ENCODE measurements at places on chromosomes 5 and 9. TPM values are rescaled to one million over a fixed set of nuclear protein-coding genes. Genes with fewer than 3 reads are reported as not detected.
A peak's percentile ranks its signal among the peaks of the same experiment; 100 is the strongest.

SMIM33 gene
- total RNA-seq, result not detected

RNF183 gene
- not detected for total RNA-seq

SVEP1 gene
- 0.29 TPM for total RNA-seq

DNA sequence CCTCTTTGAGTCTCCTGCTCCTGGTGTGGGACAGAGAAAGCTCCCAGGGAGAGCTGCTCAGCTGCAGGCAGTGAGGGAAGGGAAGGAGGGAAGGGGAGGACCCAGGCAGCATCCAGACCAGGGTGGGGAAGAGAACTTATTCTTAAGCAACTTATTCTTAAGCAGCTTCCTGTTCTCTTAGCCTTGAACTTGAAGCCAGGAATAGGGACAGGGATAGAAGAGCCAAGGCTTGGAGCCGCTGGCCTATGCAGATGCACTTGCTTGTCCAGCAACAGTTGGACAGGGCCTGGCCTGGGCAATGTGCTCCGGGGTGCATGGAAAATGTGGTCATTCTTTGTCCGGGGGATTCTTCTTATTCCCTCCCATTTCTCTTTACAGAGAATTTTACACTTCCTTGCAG, 31.4 kb upstream of the SPTLC1 start:
- DNase-seq, result peak; percentile 57

DNA sequence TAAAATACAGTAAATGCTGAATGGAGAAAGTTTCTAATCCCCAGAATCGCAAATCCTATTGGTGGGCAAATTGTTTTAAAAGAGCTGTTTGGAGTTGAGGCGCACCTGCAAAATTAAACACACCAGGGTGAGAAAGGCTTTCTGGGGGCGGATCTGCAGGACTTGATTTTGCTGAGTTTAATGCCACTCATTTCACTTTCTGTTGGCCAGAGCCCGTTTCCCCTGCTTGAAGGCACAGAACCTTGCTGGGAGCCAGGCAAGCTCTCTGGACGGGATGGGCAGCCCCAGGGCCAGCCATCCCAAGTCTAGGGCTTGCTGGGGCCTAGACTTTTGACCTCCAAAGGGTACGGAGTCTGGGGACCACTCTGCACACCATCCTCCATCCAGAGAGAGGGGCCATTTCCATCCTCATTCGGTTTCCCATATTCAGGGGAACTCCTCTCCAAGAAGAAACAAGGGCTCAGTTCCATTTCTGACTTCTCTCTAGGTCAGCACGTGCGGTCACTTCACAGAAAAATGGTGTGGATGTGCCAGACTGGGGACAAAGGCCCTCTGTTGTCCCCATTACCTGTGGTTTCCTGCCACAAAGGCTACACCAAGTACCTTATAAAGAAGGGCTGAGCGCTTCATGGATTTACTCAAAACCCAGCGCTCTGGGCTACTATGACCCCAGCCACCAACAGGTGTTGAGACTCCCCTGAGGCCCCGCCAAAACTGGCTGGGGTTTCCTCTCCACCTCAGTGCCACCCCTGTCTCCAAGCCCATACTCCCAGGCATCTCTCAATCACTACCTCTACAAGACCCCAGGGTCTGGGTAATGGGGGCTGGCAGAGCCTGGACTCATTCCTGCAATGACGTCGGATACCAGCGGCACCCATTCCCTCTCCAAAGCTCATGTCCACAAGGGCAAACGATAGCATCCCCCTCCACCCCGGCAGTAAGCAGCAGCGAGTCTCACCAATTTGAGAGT, 170.0 kb downstream of the AUH start:
- no peak for DNase-seq

GRCh38 chr9:89535461-89535860, 37.5 kb upstream of the SEMA4D start:
- DNase-seq, result no peak

GRCh38 chr9:114820776-114821501, 15.1 kb upstream of the TNFSF15 start:
- DNase-seq, result no peak

- DNase-seq, result peak; percentile 81
Measured at GRCh38 chr9:124869986-124870560, 8.1 kb downstream of the ARPC5L start.

GRCh38 chr9:79945495-79945894, 373.7 kb downstream of the TLE4 start:
- DNase-seq, result peak; percentile 8

DNA sequence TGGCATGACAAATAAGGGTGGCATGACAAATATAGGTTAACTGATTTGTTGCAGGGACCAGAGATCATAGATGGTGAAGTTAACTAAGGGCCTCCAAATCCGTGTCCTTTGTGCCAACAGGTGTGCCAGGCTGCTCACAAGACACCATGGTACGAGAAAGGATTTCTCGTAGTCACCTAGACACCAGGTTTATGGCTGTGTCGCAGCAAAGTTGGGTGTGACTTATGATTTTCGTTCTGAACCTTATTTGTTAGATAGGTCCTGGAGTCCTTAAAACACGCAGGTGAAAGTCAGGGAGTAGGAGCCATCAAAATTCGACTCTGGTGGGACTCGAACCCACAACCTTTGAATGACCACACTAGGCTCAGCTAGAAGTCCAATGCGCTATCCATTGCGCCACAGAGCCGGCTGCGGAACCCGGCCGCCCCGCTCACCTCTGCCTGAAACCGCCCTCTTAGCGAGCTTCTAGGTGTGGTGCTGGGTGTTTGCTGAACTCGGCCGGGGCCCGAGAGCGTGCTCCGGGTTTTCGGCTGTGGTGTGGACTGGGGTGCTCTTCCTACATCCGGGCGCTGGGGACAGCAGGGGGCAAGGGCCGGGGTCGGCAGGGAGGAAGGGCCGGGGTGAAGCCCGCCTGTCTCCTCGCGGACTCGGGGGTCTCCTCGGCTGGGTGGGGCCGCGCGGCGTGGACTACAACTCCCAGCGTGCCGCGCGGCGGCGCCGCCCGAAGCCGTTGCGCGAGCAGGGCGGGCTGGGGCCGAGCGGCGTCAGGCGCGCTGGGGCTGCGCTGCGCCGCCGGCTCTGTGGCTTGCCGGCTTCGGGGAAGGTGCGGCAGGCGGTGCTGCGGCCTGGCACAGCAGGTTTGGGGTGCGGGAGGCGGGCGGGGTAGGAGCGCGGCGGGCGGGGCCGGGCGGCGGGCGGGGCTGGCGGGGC, at the start of gene SLC27A4:
SLC27A4 (plus strand) TSS at position 767 of the 930 bp plus-strand sequence. CDS start 2,606 bp downstream, outside the sequence.
- peak; percentile 68 for DNase-seq

All from endothelial cell of umbilical vein (primary cell).